ENCODE measurements at places on chromosomes 7 and 10. TPM values are rescaled to one million over a fixed set of nuclear protein-coding genes. Genes with fewer than 3 reads are reported as not detected.

ATRNL1 gene
- 0.16 TPM for total RNA-seq

OPN4 gene
- total RNA-seq = not detected

MSMB gene
- total RNA-seq = not detected

NUTM2E gene
- total RNA-seq = not detected

Measured in breast epithelium (tissue), 4 donors.